ENCODE measurements at places on chromosomes 7 and 10. TPM values are rescaled to one million over a fixed set of nuclear protein-coding genes. Genes with fewer than 3 reads are reported as not detected.

Gene PDE1C
- 0.11 TPM for total RNA-seq

Gene MMD2
- total RNA-seq = not detected

Gene SPDYE11
- total RNA-seq = not detected

Gene FAM25C
- not detected for total RNA-seq

Gene GRM8
- total RNA-seq = 0.21 TPM

Gene PRF1
- not detected for total RNA-seq

Gene CAPZA2
- 404 TPM for total RNA-seq
